Cerebellum (tissue), 4 donors: ENCODE measurements at places on chromosomes 2 and 18. TPM values are rescaled to one million over a fixed set of nuclear protein-coding genes. Genes with fewer than 3 reads are reported as not detected.
A peak's percentile ranks its signal among the peaks of the same experiment; 100 is the strongest.

The CD8B2 gene
- not detected for total RNA-seq

The ALK gene
- total RNA-seq, result 6.4 TPM

The AMER3 gene
- total RNA-seq, result 25.7 TPM

DNA sequence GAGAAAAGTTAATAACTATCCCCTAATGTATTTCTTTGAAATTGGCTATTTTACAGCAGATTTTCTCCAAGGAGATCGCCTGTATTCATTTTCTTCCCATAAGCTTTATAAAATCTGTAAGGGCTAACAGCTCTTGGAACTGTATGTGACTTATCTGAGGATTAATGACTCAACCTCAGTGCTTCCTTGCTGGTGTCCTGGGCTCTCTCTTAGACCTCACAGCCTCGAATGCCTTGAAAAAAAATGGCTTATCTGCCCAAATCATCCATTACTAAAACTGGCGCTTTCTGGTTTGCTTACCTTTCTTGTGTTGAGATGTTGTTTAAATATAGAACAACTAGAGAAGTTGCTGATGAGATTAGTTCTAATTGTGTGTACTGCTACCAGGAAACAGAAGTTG, 713.6 kb downstream of the SLC4A3 start:
- no peak for DNase-seq

DNA sequence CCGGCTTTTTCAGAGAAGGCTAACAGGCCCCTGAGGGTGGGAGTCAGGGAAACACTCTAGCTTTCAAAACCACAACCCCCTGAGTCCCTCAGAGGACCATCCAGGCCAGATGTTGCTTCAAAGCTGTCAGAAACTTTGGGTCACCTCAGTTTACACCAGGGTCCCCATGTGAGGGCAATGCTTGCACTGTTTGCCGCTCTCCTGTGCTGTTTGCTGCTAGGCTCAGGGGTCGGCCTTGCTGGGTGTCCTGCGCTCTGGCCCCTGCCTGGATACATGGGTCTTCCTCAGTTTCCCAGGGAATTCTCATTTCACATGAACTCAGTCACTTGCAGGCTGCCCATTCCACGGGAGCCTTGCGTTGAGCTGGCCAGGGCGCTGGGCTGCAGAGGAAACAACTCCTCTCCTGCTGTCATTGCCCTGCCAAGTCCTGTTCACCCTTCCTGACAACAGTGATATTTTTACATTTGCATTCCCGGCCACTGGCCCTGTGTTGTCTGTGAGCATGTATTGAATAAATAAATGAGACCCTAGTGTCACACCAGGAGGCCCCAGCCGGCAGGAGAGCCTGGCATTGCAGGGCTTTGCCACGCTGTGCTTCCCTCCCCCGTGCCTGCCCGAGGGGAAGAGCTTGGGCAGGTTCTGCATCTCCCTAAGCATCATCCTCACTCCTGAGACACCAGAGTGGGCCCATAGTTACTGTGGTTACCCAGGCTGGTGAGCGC, 73.2 kb upstream of the RAB6C start:
- no peak for DNase-seq

DNA sequence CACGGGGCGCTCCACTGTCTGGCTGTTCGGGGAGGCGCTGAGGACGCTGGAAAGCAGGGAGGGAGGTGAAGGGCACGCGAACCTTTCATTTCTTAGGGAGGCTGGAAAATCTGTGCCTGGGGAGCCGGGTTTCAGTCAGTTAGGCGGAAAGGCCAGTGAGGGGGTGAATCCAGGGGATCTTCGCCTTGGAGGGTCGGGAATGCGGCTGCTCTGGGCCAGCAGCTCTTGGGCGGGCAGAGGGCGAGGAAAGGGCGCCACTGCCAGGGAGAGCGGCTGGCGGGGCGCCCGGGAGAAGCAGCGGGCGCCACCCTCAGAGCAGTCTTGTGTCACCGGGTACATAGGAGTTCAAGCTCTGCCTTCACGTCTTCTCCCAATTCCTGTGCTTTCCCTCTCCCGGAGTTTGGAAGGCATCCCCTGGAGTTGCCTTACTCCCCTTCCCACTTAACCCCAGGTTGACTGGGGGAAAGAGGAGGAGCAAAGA, 1.4 kb downstream of the CCDC85A start:
- peak; percentile 23 for DNase-seq

DNA sequence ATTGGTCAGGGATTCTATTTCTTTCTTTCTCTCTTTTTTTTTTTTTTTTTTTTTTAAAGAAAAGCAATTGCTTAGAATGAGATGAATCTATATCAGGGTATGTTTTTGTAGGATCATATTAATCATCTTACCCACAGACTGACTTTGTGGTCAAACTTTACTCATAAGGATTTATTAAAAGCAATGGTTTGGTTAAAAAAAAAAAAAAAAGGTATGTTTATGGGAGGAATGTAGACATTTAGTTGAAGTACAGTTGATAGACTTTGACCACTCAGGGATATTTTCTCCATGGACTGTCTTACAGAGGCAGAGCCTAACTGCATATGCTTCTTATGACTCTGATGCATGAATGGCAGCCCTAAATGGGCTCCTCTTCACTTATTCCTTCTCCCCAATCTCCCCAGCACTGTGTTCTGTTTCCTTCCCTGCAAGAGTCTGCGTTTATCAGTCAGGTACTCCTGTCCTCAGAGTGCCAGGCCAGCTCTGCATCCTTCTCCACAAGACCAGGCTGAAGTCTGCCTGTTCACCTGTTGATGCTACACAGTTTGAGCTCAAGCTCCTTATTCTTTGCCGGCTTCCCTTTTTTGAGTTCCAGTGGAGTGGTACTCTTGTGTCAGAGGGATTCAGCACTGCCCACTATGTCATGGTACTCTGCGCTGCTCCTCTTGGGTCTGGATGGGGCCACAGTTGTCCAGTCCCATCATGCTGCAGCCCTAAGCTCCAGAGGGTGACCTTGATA, 24.3 kb downstream of the CRIM1 start:
- no peak for DNase-seq

- DNase-seq, result no peak
Measured at GRCh38 chr2:160541745-160542144, 48.1 kb upstream of the RBMS1 start.

- no peak for DNase-seq
Measured at GRCh38 chr2:47092465-47092864, 62.6 kb downstream of the STPG4 start.

DNA sequence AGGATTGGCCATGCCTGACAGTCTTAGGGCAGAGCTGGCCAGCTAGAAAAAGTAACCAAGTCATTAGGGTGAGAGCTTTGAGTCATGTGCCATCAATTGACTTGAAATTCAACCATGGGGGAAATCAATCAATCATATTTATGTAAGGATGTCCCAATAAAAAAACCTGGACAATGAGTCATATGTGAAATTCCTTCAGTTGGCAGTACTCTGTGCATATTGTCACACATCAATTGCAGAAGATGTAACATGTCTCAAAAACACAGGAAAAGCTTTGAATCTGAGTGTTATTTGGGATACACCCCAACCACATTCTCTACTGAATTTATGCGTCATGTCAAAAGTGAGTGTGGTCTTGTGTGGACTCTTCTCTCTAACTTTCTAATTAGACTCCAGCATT, 1004.1 kb upstream of the NRXN1 start:
- no peak for DNase-seq

GRCh38 chr2:228541789-228542188, 360.3 kb upstream of the SPHKAP start:
- DNase-seq, result no peak

DNA sequence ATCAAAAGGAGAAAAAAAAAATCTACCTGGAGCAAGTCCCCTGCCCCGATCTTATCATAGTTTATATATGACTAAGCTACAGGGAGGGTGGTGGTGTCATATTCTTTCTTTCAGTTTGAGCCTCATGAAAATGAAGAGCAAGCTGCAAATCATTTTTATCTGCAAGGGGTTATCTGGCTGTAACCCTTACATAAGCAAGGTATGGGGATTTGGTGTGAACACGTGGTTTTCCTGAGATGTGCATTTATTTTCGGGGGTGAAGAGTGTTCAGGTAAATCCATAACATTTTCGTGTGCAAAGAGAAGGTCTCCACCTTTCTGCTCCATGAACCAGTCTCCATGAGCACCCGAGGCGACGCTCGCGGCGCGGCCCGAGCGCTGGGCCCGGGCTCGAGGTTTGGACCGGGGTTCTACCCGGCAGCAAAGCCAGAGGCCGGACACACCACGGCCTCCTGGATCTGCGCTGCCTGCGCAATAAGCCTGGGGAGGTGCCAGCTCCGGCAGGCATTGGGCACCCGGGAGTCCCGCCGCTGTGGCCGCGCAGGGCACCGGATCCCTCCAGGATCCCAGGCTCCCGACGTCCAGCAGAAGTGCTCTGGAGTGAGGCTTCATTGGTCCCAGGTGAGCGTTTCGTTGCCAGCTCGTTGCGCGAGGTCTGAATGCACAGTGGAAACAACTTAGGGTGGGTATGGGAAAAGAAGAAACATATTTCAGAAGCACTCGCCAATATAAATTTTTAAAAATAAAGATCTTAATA, 36.1 kb upstream of the GPD2 start:
- DNase-seq, result peak; percentile 76

The ELMOD3 gene
- 24.8 TPM for total RNA-seq

DNA sequence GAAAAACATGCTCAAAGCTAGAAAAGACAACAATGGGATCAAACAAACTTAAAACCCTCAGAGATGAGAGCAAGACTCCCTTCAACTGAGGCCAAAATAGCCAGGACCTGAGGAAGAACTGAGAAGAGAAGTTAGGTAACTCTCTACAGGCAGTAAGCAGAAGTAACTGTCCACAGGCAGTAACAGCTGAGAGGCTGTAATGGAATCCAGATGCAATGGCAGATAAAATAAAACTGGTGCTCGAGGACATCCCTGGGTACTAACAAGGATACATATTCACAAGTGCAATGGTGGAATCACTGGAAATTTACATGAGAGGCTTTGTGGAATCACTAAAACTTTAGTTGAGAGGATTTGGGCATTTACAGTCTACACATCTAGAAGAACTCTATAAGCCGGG, 30.4 kb upstream of the C2orf66 start:
- no peak for DNase-seq

The STK11IP gene
- total RNA-seq, result 31.0 TPM

DNA sequence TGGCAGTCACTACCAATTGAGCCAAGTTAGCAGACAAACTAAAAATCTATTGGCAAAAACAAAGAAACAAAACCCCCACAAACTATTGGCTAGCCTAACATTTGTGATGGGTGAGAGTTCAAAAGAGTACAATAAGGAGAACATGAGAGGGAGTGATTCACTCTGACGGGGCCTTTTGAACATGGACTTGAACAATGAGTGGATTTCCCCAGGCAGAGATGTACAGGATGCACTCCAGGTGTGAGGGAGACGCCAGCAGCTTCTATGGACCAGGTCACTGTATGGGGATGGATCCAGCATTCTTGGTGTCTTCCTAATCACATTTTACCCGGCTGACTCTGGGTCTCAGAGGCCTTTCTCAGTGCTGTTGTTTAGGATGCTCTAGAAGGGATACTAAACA, 167.5 kb upstream of the SMAD2 start:
- no peak for DNase-seq

The HAUS1 gene
- 23.7 TPM for total RNA-seq

The ALPI gene
- not detected for total RNA-seq

DNA sequence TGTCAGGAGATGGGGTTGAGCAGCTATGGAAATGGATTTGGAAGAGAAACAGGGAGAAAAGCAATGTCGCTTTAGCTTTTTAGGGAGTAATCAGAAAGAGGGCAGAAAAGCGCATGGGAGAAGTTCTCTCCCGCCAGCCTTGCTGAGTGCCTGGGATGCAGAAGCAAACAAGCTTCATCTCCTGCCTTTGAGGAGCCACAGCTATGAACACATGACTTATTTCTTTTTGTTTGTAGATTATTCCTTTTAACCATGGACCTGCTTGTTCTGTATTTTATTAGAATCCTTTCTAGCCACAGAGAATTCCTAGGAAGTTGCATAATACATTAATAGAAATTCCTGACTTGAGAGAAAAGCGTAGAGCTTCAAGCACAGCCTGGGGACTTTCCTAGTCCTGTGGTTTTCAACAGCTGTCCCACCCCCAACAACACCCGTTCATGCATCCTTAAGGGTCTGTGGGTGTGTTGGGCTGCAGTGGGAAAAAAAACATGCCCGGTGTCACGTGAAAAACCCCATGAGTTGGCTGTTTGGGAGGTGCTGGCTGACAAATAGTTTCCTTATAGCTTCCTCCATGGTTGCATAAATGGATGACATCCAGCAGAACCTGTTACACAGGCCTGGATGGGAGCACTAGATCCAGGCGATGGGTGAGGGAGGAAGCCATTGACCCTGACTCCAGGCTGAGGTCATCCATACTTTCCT, 14.9 kb downstream of the SLC9A4 start:
- DNase-seq, result no peak

- no peak for DNase-seq
Measured at GRCh38 chr18:47931718-47932103, 1.3 kb upstream of the SMAD2 start.

DNA sequence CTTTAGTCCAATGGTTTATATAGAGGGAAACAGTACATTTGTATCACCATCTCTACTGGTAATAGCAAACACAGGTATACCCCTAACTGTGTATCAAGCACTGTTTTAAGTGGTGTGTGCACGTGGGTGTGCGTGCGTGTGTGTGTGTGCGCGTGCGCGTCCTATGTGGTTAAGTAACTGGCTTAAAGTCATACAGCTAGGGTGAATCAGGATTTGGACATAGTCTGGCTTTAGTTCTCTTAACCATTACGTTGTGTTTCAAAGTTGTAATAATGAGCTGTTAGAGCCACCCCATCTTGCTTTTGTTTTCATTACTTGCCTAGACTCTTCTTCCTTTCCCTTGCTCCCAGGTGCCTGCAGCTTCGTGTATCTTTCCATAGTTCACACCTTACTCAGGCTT, 2.1 kb downstream of the HADHB start:
- DNase-seq, result no peak

The VRK2 gene
- 6.3 TPM for total RNA-seq

DNA sequence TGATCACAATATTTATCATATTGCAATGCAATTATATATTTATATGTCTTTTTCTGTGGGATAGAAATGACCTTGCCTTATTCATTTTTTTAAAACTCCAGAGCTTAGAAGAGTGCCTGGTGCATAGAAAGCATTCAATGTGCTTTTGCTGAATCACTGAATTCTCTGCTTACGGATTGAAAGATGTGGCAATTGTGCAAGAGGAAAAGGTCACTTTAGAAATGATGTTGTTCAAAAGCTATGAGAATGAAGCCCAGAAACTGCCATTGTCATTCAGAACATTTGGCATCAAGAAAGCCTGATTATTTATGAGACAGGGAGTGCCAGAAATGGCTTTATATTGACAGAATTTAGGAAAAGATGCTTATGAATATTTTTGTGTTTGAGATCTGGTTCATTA, 678.6 kb upstream of the CDH2 start:
- DNase-seq, result no peak

GRCh38 chr2:233385489-233386044, 31.3 kb downstream of the DGKD start:
- DNase-seq, result no peak

The HJURP gene
- 8.0 TPM for total RNA-seq
